Pulmonary artery endothelial cell (primary cell): ENCODE measurements at places on chromosomes 5 and 9. TPM values are rescaled to one million over a fixed set of nuclear protein-coding genes. Genes with fewer than 3 reads are reported as not detected.

The TOR4A gene
- total RNA-seq = 28.9 and 35.3 TPM in 2 replicates

The FBXW2 gene
- total RNA-seq = 39.1 and 49.9 TPM in 2 replicates

DNA sequence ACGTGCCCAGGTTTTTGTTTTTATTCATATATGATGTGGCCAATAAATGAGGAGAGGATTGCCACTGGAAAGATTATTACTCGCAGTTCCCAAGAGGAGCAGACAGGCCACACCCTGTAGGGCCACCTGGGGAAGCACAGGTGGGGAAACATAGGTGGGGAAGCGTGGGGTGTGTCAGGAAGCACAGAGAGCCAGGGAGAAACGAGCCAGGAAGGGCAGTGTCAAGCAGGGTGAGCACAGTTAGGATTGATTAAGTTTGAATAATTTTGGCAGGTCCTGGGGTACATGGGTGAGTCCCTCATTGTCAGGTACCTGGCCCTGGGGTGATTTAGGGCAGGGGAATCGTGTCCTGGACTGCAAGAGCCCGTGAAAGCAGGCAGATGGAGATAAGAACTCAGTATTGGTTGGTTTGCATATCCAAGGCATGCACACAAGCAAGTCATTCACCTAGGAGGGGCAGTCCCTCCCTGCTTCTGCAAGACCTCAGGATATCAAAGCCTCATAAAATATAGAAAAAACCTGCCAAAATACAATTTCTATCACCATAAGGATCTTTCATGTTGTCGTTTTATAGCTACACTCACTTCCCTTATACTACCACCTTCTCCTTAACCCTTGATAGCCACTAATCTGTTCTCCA, 22.4 kb downstream of the MVB12B start:
- no peak for DNase-seq

GRCh38 chr9:131289301-131290035, at the start of gene PLPP7:
Gene PLPP7 (plus strand): TSS chr9:131289723. CDS start chr9:131289998, 275 bp downstream.
- no peak for DNase-seq

GRCh38 chr9:93296889-93297480, 113.0 kb downstream of the WNK2 start:
- DNase-seq = no peak
